Fibroblast of skin of back (primary cell): ENCODE measurements at places on chromosomes 2 and 18.

DNA sequence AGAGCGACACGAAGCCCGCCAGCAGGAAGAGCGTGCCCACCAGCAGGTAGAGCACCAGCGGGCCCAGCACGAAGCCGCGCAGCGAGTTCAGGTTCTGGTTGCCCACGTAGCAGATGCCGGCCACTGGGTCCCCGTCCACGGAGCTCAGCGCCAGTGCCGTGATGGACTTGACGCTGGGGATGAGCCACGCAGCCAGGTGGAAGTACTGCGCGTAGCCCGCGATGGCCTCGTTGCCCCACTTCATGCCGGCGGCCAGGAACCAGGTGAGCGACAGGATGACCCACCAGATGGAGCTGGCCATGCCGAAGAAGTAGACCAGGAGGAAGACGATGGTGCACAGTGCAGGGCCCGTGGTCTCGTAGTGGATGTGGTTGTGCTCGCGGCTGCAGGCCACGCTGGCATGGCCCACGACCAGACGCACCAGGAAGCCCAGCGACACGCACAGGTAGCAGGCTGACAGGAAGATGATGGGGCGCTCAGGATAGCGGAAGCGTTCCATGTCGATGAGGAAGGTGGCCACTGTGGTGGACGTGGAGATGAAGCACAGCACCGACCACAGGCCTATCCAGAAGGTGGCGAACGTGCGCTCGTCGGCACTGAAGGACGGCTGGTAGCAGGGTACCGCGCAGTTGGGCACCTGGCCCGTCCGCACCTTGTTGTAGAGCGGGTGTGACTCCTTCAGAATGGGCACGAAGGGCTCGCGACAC, 2.1 kb downstream of the FZD5 start:
- peak; percentile 30 for DNase-seq

- DNase-seq = no peak
Observed at GRCh38 chr2:207706936-207707860, 4.2 kb upstream of the CCNYL1 start.

- DNase-seq = no peak
Observed at GRCh38 chr2:8222979-8223694, 458.7 kb upstream of the ID2 start.

DNA sequence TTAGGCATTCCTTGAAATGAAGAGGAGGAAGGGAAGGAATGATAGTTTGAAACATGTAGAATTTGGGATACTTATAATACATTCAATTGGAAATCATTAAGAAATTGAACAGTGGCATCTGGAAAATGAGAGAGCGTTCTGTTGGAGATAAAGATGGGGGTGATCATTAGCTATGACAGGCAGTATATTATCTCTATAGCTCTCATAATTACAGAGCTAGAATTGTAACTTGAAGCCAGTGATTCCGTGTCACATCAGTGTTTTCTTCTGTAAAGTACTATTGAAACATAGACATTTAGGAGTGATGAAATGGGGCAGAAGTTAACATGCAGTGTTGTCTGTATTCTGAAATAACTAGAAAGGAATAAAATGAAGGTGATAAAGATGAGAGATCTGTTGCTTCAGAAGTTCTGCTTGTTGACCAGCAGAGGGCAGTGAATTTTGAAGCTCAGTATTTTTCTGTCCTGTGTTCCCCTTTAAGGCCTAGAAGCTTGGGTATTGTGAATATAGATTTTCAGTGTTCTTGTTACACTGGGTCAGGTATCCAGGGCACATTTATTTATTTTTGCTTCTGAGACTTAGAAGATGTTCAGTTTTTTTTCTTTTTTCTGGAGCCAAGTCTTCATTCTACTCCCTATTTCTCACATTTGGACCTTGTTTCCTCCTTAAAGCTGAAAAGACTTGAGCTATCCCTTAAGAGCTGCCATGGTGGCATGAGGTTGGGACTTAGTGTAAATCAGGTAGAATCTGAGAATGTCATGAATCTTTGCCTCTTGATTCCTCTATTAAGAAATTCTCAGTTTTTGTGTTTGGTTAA, 157.4 kb downstream of the TAF4B start:
- peak; percentile 59 for DNase-seq

- DNase-seq = peak; percentile 64
Observed at GRCh38 chr2:158202161-158202815, 100.6 kb downstream of the UPP2 start.

DNA sequence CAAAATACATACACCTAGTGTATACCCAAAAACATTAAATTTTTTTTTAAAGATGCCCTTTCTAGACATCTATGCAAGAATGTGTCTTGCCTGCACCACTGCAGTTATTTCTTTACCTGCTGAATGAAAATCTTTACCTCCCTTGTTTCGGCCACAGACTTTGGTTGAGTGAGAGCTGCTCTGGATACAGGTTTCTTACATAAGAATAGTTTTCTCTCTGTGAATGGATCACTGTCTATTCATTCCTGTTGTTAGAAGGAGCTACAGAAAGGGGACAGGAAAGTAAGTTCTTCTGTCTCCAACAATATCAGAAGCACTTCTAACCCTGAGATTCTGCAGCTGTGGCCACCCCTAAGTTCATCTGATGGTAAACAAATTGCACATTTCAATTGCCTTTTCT, 113.0 kb upstream of the CDCA7 start:
- no peak for DNase-seq

DNA sequence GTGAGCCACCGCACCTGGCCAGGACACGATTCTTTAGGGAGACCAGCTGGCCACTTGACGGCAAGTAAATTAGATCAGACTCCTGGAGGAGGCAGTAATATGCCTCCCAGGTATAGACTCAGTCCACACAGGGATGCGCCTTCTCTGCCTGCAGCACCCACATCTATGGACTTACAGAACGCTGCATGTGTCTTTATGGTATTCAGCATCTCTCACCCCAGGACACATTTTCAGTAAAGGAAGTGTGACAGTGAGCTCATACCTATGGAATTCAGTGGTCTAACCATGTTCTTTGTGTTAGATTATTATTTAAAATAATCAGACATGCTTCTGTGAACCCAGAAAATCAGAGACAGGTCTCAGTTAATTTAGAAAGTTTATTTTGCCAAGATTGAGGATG, 5.9 kb upstream of the NARS1 start:
- peak; percentile 82 for DNase-seq

DNA sequence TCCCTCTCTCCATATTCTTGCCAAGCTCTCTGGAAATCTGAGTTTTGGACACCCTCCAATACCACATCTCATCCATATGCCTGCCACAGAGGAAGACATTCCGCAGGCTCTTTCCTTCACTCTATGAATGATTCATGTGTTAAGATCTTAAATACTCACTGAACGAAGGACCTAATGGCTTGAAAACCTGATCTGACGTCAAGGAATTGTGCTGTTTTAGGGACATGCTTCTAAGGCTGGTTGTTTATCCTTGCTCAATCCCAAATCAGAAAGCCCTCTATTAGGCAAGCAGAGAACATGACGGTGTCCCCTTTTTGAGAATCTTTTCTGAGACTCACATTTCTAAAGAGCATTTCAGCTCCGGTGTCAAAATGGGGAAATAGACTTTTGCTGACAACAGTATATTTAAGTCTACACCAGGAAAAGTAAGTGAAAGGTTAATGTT, 83.7 kb upstream of the GALNT5 start:
- peak; percentile 98 for DNase-seq

DNA sequence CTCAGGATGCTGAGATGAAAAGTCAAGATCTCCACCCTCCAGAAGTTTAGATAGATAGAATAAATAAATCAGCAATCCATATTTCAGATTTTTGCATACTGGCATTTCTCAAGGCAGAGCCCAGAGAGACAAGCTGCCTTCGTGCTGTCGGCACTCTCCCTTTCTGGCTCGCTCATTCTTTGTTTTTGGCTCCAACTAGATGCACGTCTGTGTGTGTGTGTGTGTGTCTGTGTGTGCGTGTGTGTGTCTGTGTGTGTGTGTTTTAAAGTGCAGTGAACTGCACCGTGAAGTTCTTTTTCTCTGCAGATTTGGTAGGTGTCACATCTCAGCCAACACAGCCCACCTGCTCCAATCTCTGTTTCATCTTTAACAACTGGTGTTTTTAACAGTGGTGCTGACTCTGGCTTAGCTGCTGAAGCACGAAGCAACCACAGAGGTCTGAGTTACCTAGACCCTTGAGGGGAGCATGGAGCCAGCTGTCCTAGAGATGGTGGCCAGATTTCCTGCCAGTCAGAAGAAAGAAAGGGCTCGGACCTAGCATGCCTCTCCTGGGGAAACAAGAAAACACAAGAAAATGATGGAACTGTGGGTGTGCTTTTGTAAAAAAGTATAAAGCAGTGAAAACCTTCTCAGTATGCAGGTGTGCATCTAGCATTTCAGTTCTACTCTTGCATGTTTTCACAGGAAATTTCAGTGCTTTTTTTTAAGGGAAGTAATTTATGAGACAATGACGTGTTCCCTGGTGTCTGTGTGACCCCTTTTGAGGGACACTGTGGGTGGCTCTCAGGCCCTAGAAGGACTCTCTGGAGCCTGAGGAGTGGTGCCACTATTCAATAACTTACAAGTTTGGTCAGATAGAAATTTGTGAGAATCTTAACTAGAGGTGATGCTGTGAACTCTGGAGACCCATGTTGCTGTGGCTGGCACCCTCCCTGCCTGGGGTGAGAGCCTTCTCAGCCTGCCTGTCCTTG, 364.3 kb downstream of the RNF144A start:
- DNase-seq = no peak

DNA sequence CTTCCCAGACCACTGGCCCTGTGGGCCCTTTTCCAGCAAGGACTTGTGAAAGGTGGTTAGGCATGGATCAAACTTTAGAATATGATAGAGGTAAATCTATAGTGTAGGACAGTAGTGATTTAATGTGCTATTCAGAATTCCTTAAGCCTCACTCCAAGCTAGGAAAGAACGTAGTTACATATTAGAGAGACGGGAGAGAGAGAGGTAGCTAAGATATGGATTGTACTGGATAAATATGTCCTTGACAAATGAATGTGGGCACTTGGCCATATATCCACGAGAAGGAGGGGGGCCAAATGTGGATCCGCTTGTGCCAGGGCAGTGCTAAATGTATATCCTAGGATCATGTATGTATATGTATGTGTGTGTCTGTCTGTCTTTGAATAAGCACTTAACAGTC, 6.5 kb downstream of the KCNJ3 start:
- DNase-seq = no peak

GRCh38 chr2:26035090-26035743, 1.3 kb downstream of the RAB10 start:
- DNase-seq = no peak

DNA sequence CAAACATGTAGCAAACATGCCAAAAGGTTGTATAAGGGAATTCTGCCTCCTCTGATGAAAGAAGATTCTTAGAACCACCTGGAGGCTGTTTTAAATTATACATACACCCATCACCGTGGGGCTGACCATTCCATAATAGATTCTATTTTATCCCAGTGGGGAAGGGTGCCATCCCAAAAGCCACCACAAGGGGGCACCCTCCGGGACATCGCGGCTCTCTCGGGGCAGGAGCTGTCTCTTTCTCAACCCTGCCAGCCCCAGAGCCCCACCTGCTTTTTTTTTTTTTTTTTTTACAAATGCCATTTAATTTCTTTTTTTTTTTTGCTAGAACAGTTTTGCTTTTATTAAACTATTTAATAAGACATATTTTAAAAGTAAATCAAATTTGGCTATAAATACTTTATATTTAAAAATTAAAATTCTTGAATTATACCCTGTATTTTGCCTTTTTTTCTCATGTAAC, 8.6 kb upstream of the MTCL1 start:
- peak; percentile 60 for DNase-seq

- peak; percentile 58 for DNase-seq
Observed at GRCh38 chr18:69397096-69397495, 3.6 kb upstream of the DOK6 start.
